ENCODE measurements at places on chromosomes 2 and 18.

GRCh38 chr2:16666449-16666801 is 791 bp upstream of the CYRIA start:
- no peak for DNase-seq

DNA sequence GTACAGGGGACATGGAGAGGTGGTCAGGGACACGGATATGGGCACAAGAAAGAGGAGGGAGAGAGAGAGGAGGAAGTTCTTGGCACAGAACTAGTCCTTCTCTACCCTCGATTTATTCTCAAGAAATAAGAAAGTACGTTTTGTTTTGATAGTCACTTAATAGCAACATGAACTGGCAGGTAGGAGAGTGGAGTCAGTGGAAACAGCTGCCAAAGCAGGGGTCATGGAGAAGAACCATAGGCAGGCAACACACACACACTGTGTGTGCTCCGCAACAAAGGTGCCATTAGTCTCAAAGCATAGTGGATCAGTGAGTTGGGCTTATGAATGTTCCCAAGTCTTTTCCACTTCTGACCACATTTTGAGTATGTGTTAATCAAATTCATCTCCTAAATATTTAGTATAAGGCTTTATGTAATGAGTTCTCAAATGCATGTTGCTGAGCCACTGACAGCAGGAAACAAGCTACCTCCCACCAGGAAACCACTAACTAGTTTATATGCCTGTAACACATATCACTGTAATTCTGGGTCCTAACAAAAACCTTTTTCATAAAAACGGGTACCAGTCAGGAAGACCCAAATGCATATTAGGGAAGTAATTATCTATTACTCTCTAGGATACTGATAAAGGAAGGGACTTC is 41.1 kb downstream of the IWS1 start:
- DNase-seq: no peak

GRCh38 chr18:12946549-12947284 is 1.1 kb upstream of the SEH1L start:
- peak; percentile 53 for DNase-seq

GRCh38 chr2:40169430-40169829 is 282.5 kb downstream of the SLC8A1 start:
- no peak for DNase-seq

DNA sequence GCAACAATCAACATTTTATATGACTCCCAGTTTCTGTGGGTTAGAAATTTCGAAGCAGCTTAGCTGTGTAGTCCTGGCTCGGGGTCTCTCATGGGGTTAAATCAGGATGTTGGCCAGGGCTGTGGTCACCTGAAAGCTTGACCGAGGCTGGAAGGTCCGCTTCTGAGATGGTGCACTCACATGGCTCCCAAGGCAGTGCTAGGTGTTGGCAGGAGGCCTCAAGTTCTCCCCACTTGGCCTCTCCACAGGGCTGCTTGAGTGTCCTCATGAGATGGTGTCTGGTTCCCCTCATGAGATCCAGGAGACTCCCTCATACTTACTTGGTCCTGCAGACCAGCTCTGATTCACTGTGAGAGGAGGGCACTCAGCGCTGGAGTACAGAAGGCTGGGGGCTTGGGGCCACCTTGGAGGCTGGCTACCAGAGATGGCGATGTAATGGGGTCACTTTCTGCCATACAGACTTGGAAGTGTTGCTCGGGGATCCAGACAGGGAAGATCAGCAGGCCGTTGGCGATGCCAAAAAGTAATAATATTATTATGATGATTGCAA is 98.8 kb downstream of the INHBB start:
- DNase-seq: no peak

- DNase-seq: no peak
Measured at GRCh38 chr2:218806346-218806978, 24.5 kb downstream of the CYP27A1 start.

- DNase-seq: no peak
Measured at GRCh38 chr18:47410139-47410538, 158.7 kb upstream of the SKOR2 start.

GRCh38 chr2:66478299-66478698 is 43.4 kb downstream of the MEIS1 start:
- no peak for DNase-seq

DNA sequence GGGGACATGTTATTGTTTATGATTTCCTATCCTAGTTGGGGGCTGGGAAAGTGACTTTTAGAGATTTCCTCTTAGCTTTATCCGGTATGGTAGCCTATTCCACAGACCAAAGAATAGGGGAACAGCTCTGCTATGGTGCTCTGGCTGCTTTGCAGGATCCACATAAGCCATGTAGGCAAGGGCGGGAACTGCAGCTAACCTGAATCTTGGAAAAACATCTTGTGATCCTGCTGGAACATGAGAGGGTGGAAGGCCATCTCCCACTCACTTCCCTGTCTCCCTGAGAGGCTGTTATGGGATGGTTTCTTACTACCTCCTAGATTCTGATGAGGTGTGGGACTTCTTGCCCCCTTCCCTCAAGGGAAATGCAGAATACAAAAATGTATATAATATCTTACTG is 2.0 kb upstream of the DARS1 start:
- DNase-seq: no peak

- no peak for DNase-seq
Measured at GRCh38 chr18:35969676-35970075, 2.8 kb upstream of the RMP24 start.

GRCh38 chr2:102057502-102058292 is 65.9 kb downstream of the IL1R2 start:
- no peak for DNase-seq

DNA sequence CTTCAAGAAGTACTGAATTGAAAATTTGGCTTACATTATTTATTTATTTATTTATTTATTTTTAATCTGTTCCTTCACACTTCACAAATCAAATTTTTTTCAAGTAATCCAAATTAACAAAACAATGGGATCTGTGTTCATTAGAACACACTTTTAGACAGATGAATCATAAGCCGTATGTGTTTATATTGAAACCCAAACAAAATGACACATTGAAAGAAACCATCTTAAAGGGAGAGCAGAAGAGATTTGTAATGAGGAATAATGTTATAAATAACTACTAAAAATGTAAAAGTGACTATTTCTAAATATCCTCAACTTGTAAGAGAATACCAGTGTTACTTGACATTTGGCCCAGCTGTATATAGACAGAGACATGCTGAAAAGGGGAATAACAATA is 991.0 kb upstream of the CHAC2 start:
- no peak for DNase-seq

- DNase-seq: no peak
Measured at GRCh38 chr2:69612200-69612599, 31.3 kb downstream of the AAK1 start.

- DNase-seq: no peak
Measured at GRCh38 chr2:5521461-5521860, 170.7 kb upstream of the SOX11 start.

GRCh38 chr2:183522489-183523266 is 398.4 kb downstream of the NUP35 start:
- DNase-seq: no peak

DNA sequence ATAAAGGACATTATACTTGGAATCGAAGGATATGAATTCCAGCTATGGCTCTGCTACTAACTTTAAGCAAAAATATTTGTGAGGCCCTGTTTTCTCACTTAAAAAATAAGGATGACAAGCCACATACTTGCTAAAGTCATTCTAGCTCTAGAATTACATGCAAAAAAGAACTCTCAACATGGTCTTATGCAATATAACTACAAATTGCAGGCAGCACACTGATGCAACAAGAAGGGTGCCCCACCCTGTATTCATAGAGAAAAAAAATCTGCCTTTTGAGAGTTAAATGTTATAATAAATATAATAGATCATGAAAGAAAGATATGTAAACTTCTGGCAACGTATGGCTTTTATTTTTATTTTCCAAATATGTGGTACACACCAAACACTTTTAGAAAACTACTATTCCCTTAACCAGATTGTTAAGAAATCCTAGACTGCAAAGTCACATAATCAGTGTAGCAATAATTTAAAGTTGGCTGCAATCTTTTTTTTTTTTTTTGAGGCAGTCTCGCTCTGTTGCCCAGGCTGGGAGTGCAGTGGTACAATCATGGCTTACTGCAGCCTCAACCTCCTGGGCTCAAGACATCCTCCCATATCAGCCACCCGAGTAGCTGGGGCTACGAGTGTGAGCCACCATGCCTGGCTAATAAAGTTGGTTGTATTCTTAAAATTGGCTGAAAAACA is 40.2 kb upstream of the WDSUB1 start:
- no peak for DNase-seq

DNA sequence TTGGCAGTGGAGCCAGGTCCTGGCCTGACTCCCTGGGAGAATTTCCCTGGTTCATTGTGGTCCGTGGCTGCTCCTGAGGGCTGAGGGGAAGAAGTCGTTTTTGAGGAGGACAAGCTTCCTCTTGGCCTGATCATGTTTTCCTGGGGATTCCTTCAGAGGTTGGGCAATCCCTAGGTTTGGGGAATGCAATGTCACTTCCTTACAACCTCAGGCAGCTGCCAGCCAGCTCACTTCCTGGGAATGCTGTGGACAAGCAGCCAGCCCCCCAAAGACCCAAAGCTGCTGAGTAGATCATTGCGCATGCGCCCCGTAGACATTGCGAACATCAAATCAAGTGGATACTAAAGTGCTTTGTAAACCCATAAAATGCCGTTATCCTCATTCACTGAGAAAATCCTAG is 7.7 kb upstream of the DNMT3A start:
- no peak for DNase-seq

DNA sequence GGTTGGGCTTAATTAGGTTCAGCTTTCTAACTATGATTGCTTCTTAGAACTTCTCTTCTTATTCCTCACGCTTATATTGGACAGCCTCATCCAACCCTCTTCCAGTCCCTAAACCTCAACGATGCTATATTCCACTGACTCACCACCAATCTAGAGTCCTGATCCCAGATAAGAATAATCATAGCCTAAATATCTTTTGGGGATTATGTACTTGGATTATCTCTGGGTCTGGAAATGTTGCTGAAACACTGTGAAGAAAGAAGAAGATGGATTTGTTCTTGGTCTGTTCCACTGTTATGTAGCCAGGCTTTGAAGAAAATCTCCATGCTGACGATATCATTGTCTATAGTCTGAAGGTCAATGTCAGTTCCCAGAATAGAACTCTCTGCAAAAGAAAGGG is 26.9 kb downstream of the DOK1 start:
- DNase-seq: no peak

GRCh38 chr18:48418539-48419276 is 9.5 kb upstream of the ZBTB7C start:
- DNase-seq: no peak

DNA sequence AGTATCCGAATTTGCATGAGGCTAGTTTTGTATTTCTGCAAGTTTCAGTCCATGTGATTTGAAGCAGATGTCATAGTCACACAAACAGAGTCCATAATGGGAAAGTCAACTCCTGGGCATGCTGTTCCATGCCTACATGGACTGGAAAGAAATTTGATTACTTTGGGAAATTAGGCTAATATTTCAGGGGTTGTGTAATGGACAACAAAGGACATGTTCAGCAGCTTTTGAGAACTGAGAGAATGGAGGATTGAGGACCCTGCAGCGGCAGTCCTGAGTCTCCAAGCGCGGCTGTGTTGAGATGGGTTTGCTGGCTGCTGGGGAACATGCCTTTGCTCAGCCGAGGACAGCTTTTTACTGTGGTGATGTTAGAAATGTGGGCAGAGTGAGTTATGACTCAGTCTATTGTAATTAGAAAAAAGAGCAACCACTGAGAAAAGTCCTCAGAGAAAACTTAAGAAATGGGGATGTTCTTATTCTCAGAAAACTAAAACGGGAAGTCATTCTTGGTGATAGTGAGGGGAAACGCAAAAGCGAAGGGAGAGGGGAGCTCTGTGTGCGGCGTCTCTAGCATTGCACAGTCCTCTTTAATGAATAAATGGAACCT is 149.2 kb downstream of the FAM210A start:
- no peak for DNase-seq

- no peak for DNase-seq
Measured at GRCh38 chr18:11269257-11269656, 119.9 kb upstream of the PIEZO2 start.

- DNase-seq: no peak
Measured at GRCh38 chr2:73227086-73227485, 6.0 kb downstream of the PRADC1 start.

DNA sequence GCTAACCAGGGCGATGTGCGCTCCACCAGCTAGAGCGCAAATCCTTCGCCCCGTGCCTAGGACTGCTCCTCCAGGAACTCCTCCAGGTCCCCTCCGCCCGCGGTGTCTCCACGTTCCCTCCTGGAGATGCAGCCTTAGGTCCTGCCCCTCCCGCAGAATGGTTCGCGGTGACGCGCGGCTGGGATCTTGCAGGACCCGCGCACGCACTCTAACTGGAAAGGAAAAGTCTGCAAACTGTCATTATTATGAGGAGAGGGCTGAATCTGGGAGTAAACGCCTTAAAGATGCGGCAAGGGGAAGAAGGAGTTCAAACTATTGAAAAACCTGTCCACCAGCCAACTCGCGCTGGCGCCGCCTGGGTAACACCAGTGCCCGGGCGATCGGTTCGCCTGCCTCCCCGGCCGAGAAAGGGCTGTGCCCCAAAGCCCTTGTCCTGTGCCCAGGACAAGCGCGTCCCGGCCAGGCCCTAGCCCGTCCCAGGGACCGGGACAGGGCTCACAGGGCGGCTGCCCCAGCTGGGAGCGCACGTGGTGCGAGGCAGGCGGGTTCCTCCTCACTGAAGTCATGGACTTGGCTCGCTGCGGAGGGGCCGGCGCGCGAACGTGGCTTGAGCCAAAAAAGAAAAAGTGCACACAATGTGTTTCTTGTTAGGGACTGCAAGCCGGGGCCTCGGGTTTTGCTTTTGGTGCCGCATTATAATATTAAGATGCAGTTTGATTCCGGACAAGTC is 5.5 kb upstream of the ID2 start:
- peak; percentile 24 for DNase-seq

- DNase-seq: no peak
Measured at GRCh38 chr2:146659976-146660375, 1184.9 kb upstream of the ACVR2A start.

GRCh38 chr2:229486673-229487072 is 215.6 kb upstream of the PID1 start:
- no peak for DNase-seq

DNA sequence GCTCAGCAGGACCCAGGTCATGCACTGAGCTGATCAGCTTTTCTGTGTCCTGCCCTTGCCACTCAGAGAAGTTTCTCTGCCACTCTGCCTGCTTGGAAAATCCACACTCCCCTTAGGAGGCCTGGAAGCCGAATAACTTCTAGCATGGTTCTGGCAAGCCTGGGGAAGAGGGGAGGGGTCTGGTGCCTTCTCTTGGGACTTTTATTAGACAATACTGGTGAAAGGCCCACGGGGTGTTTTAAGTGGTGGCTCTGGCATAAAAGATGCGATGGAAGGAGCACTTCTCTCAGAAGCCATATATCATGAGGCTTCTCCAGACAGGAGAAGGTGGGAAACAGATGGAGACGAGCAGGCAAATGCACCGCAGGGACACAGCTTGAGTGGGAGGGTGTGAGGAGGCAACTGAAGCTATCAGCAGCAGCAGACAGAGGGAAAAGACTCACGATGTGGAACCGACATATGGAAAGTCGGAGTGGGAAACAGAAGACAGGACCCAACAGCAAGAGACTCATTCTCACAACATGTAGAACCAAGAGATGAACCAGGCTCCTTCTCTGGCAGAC is 141.8 kb upstream of the CTNNA2 start:
- DNase-seq: no peak

All from cerebellar cortex (tissue), 1 donor.